ENCODE measurements at places on chromosomes 1 and 21. TPM values are rescaled to one million over a fixed set of nuclear protein-coding genes. Genes with fewer than 3 reads are reported as not detected.
A peak's percentile ranks its signal among the peaks of the same experiment; 100 is the strongest.

GRCh38 chr21:28207436-28208173, 785.1 kb downstream of the LTN1 start:
- DNase-seq = no peak

Gene C1orf185
- not detected for total RNA-seq

- DNase-seq = peak; percentile 25
These were observed 182.2 kb downstream of the DHRS3 start for GRCh38 chr1:12435639-12436344.

- peak; percentile 94 for DNase-seq
These were observed 8.3 kb upstream of the SLC2A1 start for GRCh38 chr1:42966688-42967612.

DNA sequence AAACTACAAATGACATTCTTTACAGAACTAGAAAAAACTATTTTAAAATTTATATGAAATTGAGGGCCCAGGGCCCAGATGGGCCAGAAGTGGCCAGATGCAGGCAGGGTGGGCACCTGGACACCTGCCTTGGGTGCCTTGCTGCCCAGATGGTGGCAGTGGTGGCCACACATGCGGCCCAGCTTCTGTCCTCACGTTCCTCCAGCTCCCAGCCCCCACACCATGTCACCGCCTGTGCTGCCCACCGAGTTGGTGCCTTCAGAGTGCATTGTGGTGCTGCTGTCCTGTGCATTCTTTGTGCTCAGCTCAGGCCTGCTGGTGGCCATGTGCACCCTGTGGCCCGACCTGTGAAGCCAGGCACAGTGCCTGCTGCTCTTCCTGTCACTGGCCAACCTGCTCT, 216.8 kb upstream of the CXADR start:
- no peak for DNase-seq

DNA sequence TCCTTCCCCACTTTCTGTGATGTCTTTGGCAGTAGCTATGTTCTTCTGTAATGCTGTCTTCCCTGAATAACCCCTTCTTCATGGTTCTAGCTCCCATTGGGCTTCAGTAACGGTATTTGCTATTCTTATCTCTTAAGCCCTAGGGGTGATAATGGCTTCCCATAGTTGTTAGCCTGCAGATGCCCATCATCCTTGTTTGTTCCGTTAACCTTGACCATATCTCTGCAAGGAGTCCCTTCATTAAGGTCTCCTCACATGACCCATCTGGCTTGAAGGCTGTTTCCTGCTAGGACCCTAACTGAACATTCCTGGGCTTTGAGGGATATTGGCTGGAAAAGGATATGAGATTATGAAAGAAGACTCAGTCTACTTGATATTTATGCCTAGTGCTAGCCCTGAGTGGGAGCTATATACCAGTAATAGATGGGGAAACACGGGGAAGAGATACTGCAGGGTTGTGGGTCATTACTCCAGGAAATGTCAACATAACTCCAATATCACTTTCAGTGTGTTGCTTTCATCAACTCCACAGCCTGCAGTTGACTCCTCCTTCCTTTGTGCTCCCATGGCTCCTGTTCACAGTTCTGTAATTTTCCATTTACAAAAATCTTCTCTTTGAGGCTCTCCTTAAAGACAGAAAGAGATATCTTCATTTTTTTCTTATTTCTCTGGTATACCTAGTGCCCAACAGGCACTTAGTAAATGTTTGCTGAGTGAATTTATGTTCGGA, 2.5 kb downstream of the MR1 start:
- DNase-seq = no peak

GRCh38 chr1:150999051-150999674, 7.5 kb downstream of the MINDY1 start:
- DNase-seq = peak; percentile 98

Gene ATAD3C
- not detected for total RNA-seq

Gene GJA8
- total RNA-seq = not detected

DNA sequence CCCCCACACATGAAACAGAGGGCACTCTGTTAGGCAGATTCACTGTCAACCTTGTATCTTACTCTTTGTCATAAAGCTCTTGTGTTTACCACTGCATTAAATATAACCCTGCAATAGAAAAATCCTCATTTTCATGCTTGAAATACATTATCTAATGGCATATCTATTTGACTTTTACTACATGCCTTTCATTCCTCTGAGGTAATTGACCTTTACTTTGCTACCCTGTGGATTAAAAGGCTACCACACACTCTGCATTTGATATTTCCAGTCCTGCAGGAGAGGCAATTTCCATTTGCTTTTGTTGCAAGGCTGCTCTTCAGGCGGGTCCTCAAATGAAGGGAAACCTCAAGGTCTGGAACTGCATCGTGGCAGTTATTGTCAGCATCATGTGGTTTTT, 238.0 kb downstream of the NTNG1 start:
- no peak for DNase-seq

DNA sequence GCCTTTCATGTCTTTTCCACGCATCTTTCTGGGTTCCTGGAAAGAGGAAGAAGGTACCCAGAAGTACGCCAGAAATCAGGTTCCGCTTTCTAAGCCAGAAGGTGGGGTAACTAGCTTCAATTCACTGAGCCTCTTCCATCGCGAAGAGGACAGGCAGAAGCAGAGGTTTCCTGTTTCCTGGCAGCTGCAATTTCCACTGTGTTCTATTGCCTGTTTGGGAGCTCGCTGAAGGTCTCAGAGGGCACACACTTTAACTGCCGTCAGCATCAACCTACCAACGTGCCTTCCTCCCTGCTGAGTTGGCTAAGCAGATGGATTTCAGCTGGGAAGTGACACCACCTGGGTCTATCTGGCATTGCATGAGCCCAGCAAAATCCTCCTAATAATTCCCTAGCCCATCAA, 10.0 kb downstream of the NCF2 start:
- DNase-seq = peak; percentile 25

- no peak for DNase-seq
These were observed 64.4 kb downstream of the FAAP20 start for GRCh38 chr1:2130156-2130555.

Gene HRNR
- total RNA-seq = not detected

DNA sequence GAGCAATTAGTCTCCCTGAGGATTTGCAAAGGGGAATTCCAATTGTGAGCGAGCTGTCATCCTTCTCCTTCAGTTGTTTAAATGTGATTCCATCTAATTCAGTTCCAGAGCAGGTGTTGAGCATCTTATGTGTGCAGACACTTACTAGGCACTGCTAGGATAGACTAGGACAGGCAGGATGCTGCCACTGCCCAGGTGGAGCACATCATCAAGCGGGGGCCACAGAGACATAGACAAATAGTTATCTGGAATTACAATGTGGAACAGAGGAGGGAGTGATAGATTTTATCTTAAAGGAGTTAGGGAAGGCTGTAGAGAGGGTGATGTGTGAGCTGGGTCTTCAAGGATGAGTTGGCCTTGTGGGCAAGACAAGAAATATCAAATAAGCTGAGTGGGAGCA, 55.9 kb downstream of the CDC7 start:
- no peak for DNase-seq

- DNase-seq = no peak
These were observed 1.6 kb downstream of the NFIA start for GRCh38 chr1:61083807-61084440.

DNA sequence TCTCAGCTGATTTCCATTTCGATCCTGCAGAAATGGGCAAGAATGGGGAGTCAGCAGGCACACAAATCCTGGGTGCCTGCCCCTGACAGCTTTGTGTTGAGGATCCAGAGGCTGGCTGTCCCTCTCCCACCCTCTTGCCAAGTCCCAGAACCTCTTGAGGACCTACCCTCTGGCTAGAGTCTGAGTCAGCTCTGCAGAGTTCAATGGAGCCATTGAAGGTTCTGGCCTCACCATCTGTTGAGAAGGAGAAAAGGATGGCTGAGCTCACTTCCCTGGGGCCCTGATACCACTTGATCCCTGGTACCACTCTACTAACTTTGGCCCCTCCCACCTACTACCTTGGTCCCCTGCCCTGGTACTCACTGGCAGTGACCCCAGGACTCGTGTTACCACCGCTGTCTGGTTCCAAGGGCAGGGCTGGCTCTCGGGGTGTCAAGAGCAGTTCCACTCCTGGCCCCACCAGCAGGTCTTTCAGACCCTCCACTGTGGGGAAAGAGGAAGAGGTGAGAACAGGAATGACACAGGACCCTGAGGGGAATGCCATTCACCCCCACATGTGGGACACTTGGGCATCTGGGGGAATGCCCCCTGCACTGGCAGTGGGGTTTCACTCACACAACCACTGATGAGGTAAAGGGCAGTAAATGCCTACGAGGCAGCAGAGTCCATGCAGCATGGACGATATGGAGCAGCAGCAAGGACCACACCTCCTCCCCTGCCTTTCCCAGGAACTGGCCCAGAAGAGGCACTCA, 10.5 kb downstream of the RXFP4 start:
- no peak for DNase-seq

- no peak for DNase-seq
These were observed 393.8 kb downstream of the HHAT start for GRCh38 chr1:210722410-210723081.

Gene FAM177B
- not detected for total RNA-seq

Gene B3GALT2
- 7.0 TPM for total RNA-seq

GRCh38 chr1:59081795-59082194, 215.1 kb upstream of the FGGY start:
- DNase-seq = no peak

Gene HORMAD1
- total RNA-seq = not detected

Gene FGR
- total RNA-seq = not detected

Gene ASCL5
- not detected for total RNA-seq

- no peak for DNase-seq
These were observed 25.4 kb downstream of the SORT1 start for GRCh38 chr1:109372281-109372680.

GRCh38 chr1:241130881-241131280, 226.1 kb downstream of the RGS7 start:
- peak; percentile 39 for DNase-seq

Gene GBP4
- 0.02 TPM for total RNA-seq

Gene FBXO44
- total RNA-seq = 18.5 TPM

GRCh38 chr1:65092691-65093090, 55.3 kb upstream of the AK4 start:
- DNase-seq = no peak

Gene SLC37A1
- total RNA-seq = 1.6 TPM

GRCh38 chr1:198620951-198621824, 17.7 kb upstream of the PTPRC start:
- no peak for DNase-seq

Gene TDRD10
- not detected for total RNA-seq

Gene CELF3
- total RNA-seq = not detected

Gene MRPS6
- 62.2 TPM for total RNA-seq

DNA sequence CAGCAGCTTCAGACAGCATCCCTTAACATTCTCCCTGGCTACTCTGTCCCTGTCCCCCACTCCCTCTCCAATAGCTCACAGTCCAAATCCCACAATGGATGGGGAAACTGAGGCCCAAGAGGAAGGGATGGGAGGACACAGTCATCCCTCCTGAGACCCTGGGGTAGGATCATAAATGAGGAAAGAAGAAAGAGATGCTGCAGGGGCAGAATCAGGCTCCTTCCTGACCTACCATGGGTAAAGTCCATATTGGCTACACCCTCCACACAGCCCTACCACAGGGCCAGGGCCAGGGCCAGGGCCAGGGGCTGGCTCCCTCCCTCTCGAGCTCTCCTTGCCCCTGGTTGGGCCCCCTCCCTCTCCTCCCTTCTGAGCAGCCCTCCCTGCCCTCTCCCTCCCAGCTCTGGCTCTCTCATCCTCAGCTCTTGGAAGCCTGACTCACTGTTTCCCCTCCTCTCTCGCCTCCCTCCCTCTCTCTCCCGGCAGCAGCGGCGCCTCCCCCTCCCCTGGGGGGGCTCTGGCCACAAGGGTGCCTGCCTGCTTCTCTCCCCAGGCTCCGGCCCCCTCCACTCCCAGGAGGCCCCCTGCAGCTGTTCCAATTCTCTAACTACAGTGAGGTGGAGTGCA, 4.9 kb downstream of the AHDC1 start:
- peak; percentile 60 for DNase-seq

DNA sequence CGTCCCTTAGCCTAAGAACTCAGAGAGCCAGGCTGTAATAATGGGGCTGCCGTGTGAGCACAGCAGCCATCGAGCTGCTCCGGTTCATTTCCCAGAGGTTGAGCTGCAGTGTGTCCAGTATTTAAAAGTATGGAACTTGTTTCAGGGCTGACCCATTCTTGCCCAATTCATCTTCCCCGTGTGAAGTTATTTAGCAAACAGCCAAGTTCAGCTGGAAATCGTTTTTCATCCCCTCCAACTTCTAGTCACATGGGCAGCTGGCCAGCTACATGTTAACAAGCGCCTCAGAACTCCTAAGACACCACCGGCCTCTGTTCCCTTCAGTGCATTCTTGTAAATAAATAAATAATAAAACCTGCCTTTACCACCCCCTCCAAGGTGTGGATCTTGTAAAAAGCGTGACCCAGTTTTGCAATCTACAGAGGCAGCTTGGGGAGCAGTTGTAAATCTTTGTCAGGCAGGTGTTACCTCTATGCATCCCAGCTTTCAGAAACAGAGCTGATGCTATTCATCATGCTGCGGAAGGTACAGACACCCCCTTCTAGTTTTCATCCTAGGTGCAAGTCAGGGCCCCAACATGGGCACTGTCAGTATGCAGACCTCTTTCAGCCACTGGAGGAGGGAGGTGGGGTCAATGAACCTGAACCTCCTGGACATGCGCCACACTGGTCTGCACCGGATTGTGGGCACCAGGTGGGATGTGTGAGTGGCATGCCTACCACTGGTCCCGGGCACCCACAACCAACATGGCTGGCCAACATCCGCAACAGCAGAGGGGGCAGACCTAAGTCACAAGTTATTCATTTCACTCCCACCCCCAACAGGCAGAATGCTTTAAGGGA, 18.7 kb upstream of the KNCN start:
- DNase-seq = no peak

GRCh38 chr1:150976879-150977694, 2.5 kb upstream of the CERS2 start:
- peak; percentile 99 for DNase-seq

Gene CLIC4
- 209 TPM for total RNA-seq

DNA sequence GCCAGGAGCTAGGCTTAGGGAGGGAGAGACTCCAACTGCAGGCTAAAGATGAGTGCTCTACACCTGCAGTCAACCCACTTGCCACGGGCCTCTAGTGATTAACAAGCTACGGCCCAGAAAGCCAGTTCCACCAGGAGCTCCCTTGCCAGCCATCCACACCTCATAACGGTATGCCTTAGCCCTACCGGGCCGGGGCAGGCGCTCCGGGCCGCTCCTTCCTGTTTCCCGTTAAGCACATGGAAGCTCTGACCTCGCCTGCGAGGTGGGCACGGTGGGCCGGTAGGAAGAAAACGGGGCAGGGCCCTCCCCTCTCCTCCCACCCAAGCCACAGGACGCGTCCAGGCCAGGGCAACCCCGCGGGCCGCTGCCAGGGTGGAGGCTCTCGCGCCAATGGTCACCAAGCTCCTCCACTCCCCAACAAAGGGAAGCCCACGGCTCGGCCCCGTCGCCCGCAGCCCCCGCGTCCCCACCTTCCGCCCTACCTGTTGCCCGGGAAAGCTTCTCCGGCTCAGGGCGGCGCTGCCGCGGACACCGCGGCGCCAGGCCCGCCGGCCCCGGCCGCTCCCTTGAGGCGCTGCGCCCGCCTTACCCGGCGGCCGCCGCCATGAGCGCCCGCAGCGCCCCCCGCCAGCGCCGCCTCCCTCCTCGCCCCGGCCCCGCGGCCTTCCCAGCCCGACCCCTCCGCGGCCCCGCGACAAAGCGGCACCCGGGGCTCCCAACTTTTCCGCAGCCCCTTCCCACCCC, 627 bp downstream of the CERS2 start:
- DNase-seq = peak; percentile 51

GRCh38 chr1:92923664-92924063, 37.6 kb downstream of the DIPK1A start:
- no peak for DNase-seq

GRCh38 chr1:240487493-240487892, 124.5 kb downstream of the GREM2 start:
- DNase-seq = no peak

All from A172 (cell line).